ENCODE measurements at places on chromosomes 3 and 15. TPM values are rescaled to one million over a fixed set of nuclear protein-coding genes. Genes with fewer than 3 reads are reported as not detected.

BCL2A1 gene
- total RNA-seq: 2.7 TPM

TTLL3 gene
- total RNA-seq: 11.0 TPM

ACAD9 gene
- total RNA-seq: 34.0 TPM

ZNF148 gene
- 28.3 TPM for total RNA-seq

PGBD4 gene
- 1.8 TPM for total RNA-seq

BDH1 gene
- 5.5 TPM for total RNA-seq

TRPM1 gene
- total RNA-seq: not detected

PPP1R14D gene
- not detected for total RNA-seq

RHOV gene
- total RNA-seq: under 0.01 TPM

Measured in smooth muscle cell of bladder (primary cell).